ENCODE measurements at places on chromosomes 4 and X. TPM values are rescaled to one million over a fixed set of nuclear protein-coding genes. Genes with fewer than 3 reads are reported as not detected.

DNA sequence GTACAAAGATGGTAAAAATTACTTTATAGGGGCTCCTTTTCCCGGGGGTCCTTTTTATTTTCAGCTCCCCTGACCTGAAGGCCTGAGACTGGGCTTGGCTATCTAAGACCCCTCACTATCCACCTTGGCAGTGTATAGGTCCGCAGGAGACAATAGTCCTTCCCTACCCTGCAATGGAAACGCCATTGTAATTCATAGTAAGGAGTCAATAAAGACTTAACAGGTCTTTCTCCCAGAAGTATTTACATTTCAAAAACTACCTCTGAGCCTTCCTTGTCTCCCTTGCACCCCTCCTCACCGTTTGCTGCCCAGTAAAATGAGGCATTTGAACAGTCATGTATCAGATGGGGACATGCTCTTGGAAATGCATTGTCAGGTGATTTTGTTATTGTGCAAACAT, 401.2 kb upstream of the CNKSR2 start:
- H3K27me3 ChIP-seq, result no peaks in the 10 kb centered on the region
- H3K4me3 ChIP-seq, result no peak overlapping the region
- no peaks in the 10 kb centered on the region for H3K36me3 ChIP-seq
- H3K27ac ChIP-seq, result no peak overlapping the region

DNA sequence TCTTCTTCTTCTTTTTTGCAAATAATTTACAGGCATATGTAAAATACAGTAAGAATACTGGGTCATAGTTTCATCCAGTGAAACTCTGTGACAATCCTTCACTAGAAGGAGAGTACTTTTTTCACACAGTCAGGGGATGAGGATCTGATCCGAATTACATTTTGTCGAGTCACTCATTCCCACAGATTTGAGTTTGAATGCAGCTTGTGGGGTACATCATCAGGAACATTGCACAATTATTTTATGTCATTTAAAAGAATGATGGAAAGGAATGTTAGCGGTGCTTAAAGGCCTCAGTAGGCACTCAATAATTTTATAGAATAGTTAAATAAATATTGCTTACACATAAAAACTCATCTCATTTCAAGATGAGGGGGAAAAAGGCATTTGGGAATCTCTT, 88.6 kb downstream of the CHRNA9 start:
- no peaks in the 10 kb centered on the region for H3K36me3 ChIP-seq
- H3K4me1 ChIP-seq, result no peaks in the 10 kb centered on the region
- ATAC-seq, result no peak
- H3K27me3 ChIP-seq, result no peaks in the 10 kb centered on the region
- H3K27ac ChIP-seq, result no peak overlapping the region

Gene SPANXN4
- total RNA-seq, result not detected

Gene AADAT
- not detected for total RNA-seq

DNA sequence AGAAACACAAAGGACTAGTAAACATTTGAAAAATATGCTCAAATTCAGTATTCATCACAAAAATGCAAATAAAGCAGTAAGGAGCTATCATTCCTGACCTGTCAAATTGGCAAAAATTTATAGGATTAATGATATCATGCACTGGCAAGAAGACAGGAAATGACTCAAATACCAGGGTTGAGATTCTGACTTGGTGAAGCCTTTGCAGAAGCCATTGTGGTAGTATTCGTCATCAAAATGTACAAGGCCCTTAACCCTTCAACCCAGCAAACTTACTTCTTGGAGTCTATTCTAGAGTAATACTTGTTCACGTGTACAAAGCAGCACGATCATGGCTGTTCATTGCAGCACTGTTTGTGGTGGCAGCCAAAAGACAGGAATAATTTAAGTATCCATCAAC, 132.4 kb downstream of the ENOX2 start:
- H3K27me3 ChIP-seq, result no peaks in the 10 kb centered on the region
- H3K27ac ChIP-seq, result no peak overlapping the region
- ATAC-seq, result peak; percentile 79
- no peaks in the 10 kb centered on the region for H3K36me3 ChIP-seq

Gene ARMCX5
- total RNA-seq, result 6.4 TPM

DNA sequence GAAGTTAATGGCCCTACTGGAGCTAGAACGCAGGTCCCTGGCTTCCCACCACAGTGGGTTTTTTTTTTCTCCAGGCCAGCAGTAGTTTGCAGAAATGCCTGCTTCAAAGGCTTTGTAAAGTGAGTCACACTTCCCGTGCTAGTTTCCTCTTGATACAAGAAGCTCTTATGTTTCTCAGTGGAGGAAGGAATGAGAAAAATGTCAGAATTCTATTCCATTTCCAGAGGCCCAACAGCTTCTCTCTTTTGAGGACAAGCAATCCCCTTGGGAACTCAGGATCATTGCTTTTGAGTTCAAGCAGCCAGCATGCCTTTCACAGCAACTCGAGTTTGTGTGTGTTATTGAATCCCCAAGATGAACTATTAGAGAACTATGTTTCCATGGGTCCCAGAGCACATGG, 134.3 kb downstream of the GUCY2F start:
- no peak overlapping the region for H3K27ac ChIP-seq
- no peak for ATAC-seq
- H3K27me3 ChIP-seq, result no peaks in the 10 kb centered on the region
- no peak overlapping the region for H3K4me3 ChIP-seq

GRCh38 chrX:11458170-11458569, 165.0 kb downstream of the AMELX start:
- H3K27ac ChIP-seq, result no peak overlapping the region
- H3K36me3 ChIP-seq, result no peaks in the 10 kb centered on the region
- no peak for ATAC-seq

DNA sequence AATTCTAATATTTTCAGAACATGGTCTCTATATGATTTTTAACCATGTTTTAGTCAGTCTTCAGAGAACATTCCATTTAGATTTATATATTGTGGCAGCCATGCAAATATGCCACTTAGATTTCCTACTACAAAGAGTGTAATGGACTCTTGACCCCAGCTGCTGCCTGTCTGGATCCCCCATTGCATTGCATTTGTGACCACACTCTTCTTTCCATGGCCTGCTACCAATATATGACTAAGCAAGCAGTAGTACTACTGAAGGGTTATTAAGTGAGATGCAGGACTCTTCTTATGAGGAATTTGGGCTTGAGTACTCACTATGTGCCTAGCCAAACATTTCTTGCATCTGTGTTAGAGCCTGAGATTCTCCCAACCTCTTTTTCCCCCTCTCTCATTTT, 306.8 kb downstream of the PDHA2 start:
- no peaks in the 10 kb centered on the region for H3K27me3 ChIP-seq
- H3K27ac ChIP-seq, result no peak overlapping the region
- H3K4me3 ChIP-seq, result no peak overlapping the region
- ATAC-seq, result no peak
- no peaks in the 10 kb centered on the region for H3K36me3 ChIP-seq

DNA sequence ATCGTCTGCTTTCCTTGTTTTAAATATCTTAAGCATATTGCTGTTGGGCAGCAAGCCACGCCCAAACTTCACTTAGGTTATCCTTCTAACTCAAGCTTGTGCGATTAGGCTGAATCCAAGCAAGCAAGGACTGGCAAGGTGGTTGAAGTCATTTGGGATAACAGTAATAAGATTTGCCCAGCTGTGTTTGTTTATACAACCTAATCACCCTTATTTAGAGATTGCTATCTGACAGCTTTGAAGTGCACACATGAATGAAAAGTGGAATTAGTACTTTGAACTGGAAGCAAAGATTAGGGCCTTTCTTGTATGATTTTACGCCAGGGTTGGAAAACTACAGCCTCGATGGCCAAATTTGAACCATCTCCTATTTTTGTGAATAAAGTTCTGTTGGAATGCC, 182.1 kb downstream of the ASB9 start:
- H3K27me3 ChIP-seq, result no peaks in the 10 kb centered on the region
- H3K36me3 ChIP-seq, result no peaks in the 10 kb centered on the region
- H3K4me1 ChIP-seq, result no peaks in the 10 kb centered on the region
- H3K4me3 ChIP-seq, result no peak overlapping the region
- ATAC-seq, result no peak
- no peak overlapping the region for H3K27ac ChIP-seq

DNA sequence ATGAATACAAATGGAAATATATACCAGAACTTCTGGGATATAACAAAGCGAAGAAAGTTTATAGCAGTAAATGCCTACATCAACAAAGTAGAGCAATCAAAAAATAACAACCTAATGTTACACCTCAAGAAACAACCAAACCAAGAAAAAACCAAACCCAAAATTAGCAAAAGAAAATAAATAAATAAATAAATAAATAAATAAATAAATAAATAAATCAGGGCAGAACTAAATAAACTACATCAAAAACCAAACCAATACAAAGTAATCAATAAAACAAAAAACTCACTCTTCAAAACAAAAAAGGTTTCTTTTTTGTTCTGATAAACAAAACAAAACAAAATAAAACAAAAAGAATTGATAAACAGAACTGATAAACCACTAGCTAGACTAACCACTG, 88.4 kb upstream of the SPIN4 start:
- no peaks in the 10 kb centered on the region for H3K4me1 ChIP-seq
- H3K27ac ChIP-seq, result no peak overlapping the region
- H3K27me3 ChIP-seq, result no peaks in the 10 kb centered on the region
- peaks cover 18% of the 10 kb centered on the region for H3K36me3 ChIP-seq
- ATAC-seq, result no peak

DNA sequence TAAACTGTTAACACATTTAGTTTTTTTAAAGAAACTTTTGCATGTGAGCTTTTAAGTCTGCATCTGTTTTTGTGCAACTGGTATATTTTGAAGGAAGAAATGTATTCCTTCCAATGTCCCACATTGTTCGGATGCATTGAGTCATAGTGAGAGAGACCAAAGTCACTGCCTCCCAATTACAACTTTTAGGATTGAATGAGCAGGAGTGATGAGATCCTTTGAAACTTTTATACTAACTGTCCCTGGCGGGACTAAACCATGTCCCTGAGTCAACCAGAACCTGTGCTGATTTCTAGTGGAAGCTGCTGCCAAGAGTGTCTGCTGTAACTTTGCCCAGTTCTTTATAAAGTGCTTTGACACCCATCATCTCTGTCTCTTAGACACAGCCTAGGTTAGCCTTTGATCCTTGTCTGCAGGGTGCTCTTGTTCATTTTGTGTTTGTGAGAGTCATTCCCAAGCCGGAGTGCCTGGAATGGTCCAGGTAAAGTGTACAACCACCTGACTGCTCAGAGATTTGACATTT, 122.7 kb downstream of the ZNF518B start:
- no peak for ATAC-seq
- H3K4me1 ChIP-seq, result no peaks in the 10 kb centered on the region
- H3K27me3 ChIP-seq, result peaks cover 8% of the 10 kb centered on the region
- H3K36me3 ChIP-seq, result no peaks in the 10 kb centered on the region
- H3K4me3 ChIP-seq, result no peak overlapping the region

Gene TMSB15C
- total RNA-seq, result 5.1 TPM

Gene LINC00632
- 4.7 TPM for total RNA-seq

Gene SLC9B1
- 1.1 TPM for total RNA-seq

Gene TSPAN7
- 1.2 TPM for total RNA-seq

All from activated T-helper 17 cell treated with anti-CD3 and anti-CD28 coated beads, Interleukin-2, amount 50 U/mL, for 72 hours (primary cell).